ENCODE measurements at places on chromosomes 4 and X. TPM values are rescaled to one million over a fixed set of nuclear protein-coding genes. Genes with fewer than 3 reads are reported as not detected.

Gene FHL1
- 850 TPM for total RNA-seq

Gene IL9R
- total RNA-seq: not detected

Gene BMPR1B
- 3.8 TPM for total RNA-seq

Gene RTL9
- not detected for total RNA-seq

Gene WFS1
- total RNA-seq: 166 TPM

Gene SLC30A9
- 41.0 TPM for total RNA-seq

Gene IRF2
- 39.6 TPM for total RNA-seq

Gene FABP2
- not detected for total RNA-seq

Gene ODAPH
- not detected for total RNA-seq

Gene MAGEB2
- total RNA-seq: not detected

Gene USP17L25
- not detected for total RNA-seq
